ENCODE measurements at places on chromosomes 2 and 18. TPM values are rescaled to one million over a fixed set of nuclear protein-coding genes. Genes with fewer than 3 reads are reported as not detected.

TMEM163 gene
- not detected for total RNA-seq

SCN7A gene
- total RNA-seq, result 0.03 TPM

LRRTM4 gene
- total RNA-seq, result 0.23 TPM

LOXHD1 gene
- not detected for total RNA-seq

SAG gene
- total RNA-seq, result not detected

RSAD2 gene
- 0.44 TPM for total RNA-seq

NTSR2 gene
- total RNA-seq, result 0.15 TPM

UXS1 gene
- total RNA-seq, result 72.0 TPM

DNA sequence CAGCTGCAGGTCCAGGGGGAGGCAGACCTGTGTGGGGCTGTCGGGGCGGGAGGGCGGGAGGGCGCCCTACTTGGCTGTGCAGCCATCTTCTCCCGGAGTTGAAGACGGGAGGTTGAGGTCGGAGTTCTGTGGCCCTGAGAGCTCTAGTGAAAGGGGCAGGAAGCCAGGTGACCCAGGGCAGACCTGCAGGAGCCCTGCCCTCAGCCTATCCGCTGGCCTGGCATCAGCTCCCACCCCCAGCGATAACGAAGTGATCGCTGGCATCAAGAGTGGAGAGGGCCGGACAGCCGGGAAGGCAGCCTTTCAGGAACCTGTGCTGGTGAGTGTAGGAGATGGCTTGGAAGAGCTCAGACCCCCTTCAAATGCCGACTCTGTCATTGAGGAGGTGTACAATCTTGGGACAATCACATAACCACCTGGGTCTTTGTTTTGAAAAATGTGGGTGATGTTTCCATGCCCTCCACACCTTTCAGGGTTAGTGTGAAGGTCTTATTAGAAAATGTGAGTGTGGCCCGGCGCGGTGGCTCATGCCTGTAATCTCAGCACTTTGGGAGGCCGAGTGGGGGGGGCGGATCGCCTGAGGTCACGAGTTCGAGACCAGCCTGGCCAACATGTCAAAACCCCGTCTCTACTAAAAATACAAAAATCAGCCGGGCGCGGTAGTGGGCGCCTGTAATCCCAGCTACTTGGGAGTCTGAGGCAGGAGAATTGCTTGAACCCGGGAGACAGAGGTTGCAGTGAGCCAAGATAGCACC lies 1.3 kb downstream of the ARHGEF4 start:
- H3K27me3 ChIP-seq, result peaks cover 4% of the 10 kb centered on the region
- no peaks in the 10 kb centered on the region for H3K4me1 ChIP-seq
- H3K27ac ChIP-seq, result no peak overlapping the region
- no peak for DNase-seq
- peaks cover 4% of the 10 kb centered on the region for H3K36me3 ChIP-seq

DNA sequence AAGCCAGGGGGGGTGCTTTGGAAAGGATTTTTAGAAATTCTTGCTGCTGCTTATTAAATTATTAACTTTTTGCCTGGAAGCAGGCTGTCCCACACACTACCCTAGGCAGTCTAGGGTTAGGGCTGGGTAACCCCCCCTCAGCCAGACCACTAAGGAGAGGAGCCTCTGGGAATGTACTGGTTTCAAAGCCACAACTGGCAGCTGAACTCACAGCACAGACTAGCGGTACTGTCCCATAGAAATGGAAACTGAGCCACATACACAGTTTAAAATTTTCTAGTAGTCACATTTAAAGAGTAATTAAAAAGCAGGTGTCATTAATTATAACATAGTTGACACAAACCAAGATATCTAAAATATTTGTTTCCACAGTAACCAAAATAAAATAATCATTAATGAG lies 50.1 kb downstream of the SPRED2 start:
- H3K4me3 ChIP-seq, result no peak overlapping the region
- peaks cover 88% of the 10 kb centered on the region for H3K4me1 ChIP-seq
- peak overlapping the region; percentile 75 for H3K27ac ChIP-seq
- no peak for DNase-seq
- no peaks in the 10 kb centered on the region for H3K27me3 ChIP-seq

DNA sequence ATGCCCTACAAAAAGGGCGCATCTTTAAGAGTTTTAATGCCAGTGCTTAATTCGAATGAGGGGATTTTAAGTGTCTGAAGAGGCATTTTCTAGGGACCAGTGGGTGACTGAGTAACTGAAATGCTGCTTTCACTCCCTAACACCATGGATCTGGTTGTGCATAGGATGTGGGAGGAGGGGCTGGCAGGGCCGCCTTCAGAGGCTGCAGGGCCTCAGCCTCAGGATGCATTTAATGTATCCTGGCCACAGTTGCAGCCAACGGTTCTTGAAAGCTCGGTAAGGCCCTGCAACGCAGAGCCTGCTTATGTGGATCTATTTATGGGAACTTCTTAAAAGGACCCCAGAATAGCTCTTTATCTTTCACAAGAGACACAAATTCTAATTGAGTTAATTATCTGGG lies 25.8 kb upstream of the IL18RAP start:
- no peak overlapping the region for H3K4me3 ChIP-seq
- H3K27ac ChIP-seq, result no peak overlapping the region
- no peaks in the 10 kb centered on the region for H3K27me3 ChIP-seq
- no peak for DNase-seq
- no peaks in the 10 kb centered on the region for H3K36me3 ChIP-seq

GRCh38 chr2:68885074-68885810 lies 14.0 kb upstream of the BMP10 start:
- no peak overlapping the region for H3K27ac ChIP-seq
- no peaks in the 10 kb centered on the region for H3K4me1 ChIP-seq
- no peak overlapping the region for H3K4me3 ChIP-seq
- no peak for DNase-seq
- peaks cover 7% of the 10 kb centered on the region for H3K27me3 ChIP-seq

GRCh38 chr18:57930476-57930875 lies 113.5 kb upstream of the NEDD4L start:
- no peak overlapping the region for H3K27ac ChIP-seq
- H3K36me3 ChIP-seq, result no peaks in the 10 kb centered on the region
- DNase-seq, result no peak
- no peaks in the 10 kb centered on the region for H3K27me3 ChIP-seq
- no peak overlapping the region for H3K4me3 ChIP-seq
- H3K4me1 ChIP-seq, result no peaks in the 10 kb centered on the region

DNA sequence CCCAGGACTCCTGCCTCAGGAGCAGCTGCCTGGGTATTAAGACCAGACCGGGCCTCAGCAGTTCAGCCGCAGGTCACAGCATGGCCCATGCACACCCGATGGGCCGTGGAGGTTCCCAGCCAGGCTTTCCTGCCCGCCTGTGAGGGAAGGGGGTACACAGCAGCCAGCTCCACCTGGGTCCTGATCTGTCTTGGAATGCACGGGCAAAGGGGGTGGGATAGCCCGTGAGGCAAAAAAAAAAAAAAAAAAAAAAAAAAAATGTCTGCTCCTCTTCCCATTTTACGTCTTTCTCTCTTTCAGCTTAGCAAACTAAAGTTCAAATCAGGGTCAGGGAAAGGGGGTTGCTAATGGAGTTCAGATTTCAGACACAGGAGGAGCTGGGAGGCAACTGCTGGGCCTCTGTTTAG lies 385.2 kb downstream of the TNS1 start:
- H3K4me1 ChIP-seq, result no peaks in the 10 kb centered on the region
- DNase-seq, result no peak
- no peaks in the 10 kb centered on the region for H3K27me3 ChIP-seq
- H3K36me3 ChIP-seq, result no peaks in the 10 kb centered on the region

- no peak overlapping the region for H3K4me3 ChIP-seq
- H3K27me3 ChIP-seq, result no peaks in the 10 kb centered on the region
- DNase-seq, result no peak
- H3K4me1 ChIP-seq, result no peaks in the 10 kb centered on the region
Measured at GRCh38 chr18:2709316-2709715, 53.8 kb downstream of the SMCHD1 start.

GRCh38 chr18:36831139-36831538 lies 2.2 kb downstream of the KIAA1328 start:
- H3K27me3 ChIP-seq, result no peaks in the 10 kb centered on the region
- no peak overlapping the region for H3K4me3 ChIP-seq
- no peak overlapping the region for H3K27ac ChIP-seq
- H3K36me3 ChIP-seq, result peaks cover 2% of the 10 kb centered on the region
- DNase-seq, result no peak

GRCh38 chr2:240286596-240286995 lies 146.1 kb upstream of the OTOS start:
- no peaks in the 10 kb centered on the region for H3K4me1 ChIP-seq
- no peaks in the 10 kb centered on the region for H3K27me3 ChIP-seq
- H3K36me3 ChIP-seq, result no peaks in the 10 kb centered on the region
- H3K4me3 ChIP-seq, result no peak overlapping the region

DNA sequence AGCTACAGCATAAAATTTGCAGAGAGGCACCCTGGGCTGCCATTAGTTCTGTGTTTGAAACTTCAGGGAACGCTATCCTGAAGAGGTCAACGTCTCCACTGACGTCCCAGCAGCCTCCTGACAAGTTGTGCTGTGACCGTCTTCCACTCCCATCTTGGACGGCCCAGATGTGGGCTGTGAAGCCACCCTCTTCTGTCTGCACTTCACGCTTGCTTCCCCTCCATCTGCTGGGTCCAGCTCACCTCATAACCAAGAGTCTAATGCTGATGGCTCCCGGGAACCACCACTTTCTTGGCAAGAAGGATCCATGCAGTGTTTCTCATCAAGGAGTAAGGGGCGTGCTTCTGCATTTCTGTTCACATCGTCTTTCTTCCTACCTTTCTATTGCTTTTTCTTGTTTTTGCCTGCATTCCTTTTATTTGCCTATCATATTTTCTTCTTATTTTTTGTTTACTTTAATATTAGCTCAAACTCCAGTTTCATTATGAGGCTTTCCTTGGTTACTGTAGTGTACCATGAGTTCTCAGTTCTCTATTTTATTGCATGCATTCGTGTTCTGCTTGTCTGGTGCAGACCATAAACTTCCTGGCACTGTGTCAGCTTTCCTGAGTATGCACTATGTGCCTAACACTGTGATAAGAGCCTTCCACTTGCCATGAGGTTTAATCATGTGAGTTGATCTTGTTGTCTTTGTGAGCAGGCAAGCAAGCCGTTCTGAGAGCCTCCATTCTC lies 631.8 kb upstream of the RAB6C start:
- H3K27ac ChIP-seq, result no peak overlapping the region

- no peak overlapping the region for H3K27ac ChIP-seq
- H3K4me1 ChIP-seq, result no peaks in the 10 kb centered on the region
- no peaks in the 10 kb centered on the region for H3K27me3 ChIP-seq
- DNase-seq, result no peak
Measured at GRCh38 chr2:37776487-37776886, 105.0 kb upstream of the CDC42EP3 start.

DNA sequence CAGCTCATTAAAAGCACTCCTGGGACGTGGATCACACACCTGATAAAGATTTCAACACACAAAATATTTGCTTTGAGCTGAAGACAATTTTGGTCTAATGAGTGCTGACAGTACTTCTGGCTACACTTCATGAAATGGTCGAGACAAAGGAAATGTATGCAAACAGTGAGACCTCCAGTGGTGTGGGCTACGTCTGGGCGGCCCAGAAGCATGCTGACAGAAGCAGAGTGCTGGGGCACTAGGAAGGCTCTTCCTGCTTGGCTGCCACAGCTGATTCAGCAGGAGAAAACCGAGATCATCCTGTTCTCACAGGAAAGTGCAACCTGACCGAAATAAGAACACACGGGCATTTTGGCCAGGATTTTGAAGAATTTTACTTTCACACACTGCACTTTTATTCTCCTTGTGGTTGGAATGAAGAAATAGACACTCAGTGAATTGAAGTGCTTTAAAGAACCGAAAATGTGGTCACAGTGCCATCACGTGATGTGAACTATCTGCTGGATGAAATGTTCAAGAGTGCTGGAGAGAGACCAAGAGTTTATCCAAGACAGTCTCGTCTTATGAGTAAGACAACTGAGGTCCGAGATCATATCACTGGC lies 149.5 kb downstream of the CCBE1 start:
- no peak for DNase-seq
- H3K36me3 ChIP-seq, result no peaks in the 10 kb centered on the region
- no peak overlapping the region for H3K4me3 ChIP-seq
- no peaks in the 10 kb centered on the region for H3K27me3 ChIP-seq
- H3K4me1 ChIP-seq, result no peaks in the 10 kb centered on the region
- H3K27ac ChIP-seq, result no peak overlapping the region

DNA sequence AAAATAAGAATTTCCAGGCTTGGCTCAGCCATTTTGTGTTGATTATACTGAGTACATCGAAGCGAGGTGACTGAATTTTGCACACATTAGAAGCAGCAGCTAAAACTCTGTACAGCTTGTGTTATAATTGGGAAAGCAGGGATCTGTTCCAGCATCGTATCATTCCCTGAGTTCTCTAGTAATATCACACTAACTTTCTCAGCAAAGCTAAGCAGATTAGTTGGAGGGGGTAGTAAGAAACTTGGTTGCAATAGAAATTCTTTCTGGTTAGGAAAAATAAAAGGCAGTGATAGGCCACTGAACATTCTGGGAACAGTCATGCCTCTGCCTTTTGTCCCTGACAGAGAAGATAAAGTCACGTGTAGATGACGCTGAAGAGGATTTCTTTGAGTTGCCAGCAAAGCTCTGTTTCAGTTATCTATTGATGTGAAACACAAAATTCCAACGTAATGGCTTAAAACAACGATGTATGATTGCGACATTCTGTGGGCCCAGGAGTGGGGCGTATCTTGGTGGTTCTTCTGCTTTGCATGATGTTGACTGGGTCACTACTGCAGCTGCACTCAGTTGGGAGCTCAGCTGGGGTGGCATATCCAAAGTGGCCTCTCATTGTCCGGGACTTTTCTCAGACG lies 202.1 kb upstream of the MEX3C start:
- DNase-seq, result no peak
- no peaks in the 10 kb centered on the region for H3K4me1 ChIP-seq
- H3K4me3 ChIP-seq, result no peak overlapping the region
- no peaks in the 10 kb centered on the region for H3K27me3 ChIP-seq
- no peak overlapping the region for H3K27ac ChIP-seq

GRCh38 chr2:178479758-178480226 lies 465 bp upstream of the PLEKHA3 start:
- no peaks in the 10 kb centered on the region for H3K27me3 ChIP-seq
- H3K36me3 ChIP-seq, result no peaks in the 10 kb centered on the region
- peak overlapping the region; percentile 84 for H3K27ac ChIP-seq
- DNase-seq, result no peak
- peaks cover 25% of the 10 kb centered on the region for H3K4me1 ChIP-seq
- peak overlapping the region; percentile 89 for H3K4me3 ChIP-seq

GRCh38 chr2:105610576-105611332 lies 134.0 kb upstream of the NCK2 start:
- no peak overlapping the region for H3K4me3 ChIP-seq
- no peak for DNase-seq
- H3K4me1 ChIP-seq, result 0 out of 2 replicates have a peak, but pooled peaks cover 4% of the 10 kb centered on the region
- no peaks in the 10 kb centered on the region for H3K27me3 ChIP-seq
- H3K27ac ChIP-seq, result no peak overlapping the region
- H3K36me3 ChIP-seq, result no peaks in the 10 kb centered on the region

GRCh38 chr2:161046876-161047275 lies 113.4 kb upstream of the TANK start:
- H3K27ac ChIP-seq, result no peak overlapping the region
- no peak for DNase-seq
